ENCODE measurements at places on chromosomes 6 and 20.

- DNase-seq = no peak
Observed at GRCh38 chr20:53269380-53269779, 297.2 kb downstream of the TSHZ2 start.

DNA sequence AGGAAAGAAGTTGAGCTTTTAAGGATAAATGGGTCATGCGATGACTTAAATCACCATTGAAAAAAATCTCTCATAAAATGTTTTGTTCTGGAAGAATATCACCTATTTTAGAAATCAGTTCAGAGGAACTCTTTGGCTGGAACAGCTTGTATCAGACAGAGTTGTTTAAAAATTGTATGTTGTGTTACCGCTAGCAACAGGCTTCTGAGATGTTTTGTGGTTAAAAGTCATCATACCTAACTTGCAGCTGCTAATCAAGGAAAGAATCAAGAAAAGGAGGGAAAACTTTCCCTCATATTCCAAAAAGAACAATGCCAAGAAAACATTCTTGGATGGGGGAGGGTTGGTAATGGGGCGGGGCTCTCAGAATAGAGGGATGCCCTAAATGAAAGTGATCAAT is 220.7 kb upstream of the CITED2 start:
- no peak for DNase-seq

- no peak for DNase-seq
Observed at GRCh38 chr6:147756891-147757290, 248.4 kb downstream of the SAMD5 start.

- no peak for DNase-seq
Observed at GRCh38 chr6:156846845-156847599, 69.8 kb downstream of the ARID1B start.

GRCh38 chr6:170345662-170346061 is 39.1 kb downstream of the FAM120B start:
- DNase-seq = no peak

DNA sequence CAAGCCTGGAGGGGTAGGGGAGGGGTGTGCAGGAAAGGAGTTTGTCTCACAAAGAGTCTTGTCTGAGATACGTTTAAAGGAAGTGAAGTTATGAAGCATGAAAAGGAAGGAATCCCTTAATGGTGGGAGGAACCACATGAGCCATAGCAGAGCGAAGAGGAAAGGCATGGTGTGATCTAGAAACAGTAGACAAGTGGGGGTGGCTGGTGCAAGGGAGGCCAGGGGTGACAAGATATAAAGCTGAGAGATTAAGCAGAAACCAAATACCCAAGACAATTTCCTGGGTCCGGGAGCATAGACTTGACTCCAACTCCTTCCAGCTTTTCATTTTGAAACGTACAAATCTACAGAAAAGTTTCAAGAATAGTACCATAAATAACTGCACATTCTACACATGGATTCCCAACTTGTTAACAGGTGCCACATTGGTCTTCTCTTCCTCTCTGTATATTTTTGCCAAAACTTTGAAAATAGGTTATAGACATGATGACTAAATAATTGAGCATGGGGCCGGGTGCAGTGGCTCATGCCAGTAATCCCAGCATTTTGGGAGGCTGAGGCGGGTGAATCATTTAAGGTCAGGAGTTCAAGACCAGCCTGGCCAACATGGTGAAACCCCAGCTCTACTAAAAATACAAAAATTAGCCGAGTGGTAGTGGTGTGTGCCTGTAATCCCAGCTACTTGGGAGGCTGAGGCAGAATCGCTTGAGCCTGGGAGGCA is 211.6 kb downstream of the SLC24A3 start:
- DNase-seq = no peak

GRCh38 chr20:38162878-38163875 is 1.9 kb downstream of the TGM2 start:
- no peak for DNase-seq

GRCh38 chr20:46172961-46173536 is 54.9 kb downstream of the CD40 start:
- DNase-seq = no peak

GRCh38 chr6:132952031-132952867 is 137.9 kb downstream of the RPS12 start:
- no peak for DNase-seq

DNA sequence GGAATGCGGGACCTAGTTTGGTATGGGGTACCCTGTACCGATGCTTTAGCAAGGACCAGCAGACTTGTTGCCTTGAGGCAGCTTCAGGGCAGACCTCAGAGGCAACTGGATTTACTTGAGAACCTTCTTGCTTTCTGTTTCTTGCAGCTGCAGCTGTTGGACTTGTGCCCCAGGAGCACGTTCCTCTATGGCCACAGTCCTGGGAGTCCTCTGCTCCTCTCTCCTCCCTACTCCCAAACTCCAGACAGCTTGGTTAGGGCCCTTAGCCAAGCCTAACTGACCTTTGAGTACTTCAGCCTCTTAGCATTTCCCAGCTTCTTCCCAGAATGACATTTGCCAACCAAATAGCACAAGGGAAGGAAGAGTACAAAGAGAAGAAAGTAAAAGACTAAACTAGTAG is 34.7 kb downstream of the GHRH start:
- DNase-seq = no peak

DNA sequence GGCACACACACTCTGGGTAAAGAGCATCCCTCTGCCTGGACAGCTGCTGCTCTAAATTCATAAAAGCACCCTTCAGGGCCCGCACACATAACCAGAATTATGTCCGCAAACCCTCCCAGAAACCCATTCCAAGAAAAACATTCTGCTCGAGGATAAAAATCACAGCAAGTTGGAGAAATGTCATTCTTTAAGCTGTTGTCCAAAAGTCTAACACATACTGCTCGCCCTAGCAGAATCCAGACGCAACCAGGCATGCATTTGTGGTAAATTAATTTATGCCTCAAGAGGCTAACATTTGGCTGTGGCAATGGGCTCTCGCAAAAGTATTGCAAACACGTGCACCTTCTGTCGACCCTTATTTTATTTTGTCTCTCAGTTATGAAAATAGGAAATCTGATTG is 116.1 kb upstream of the INSM1 start:
- no peak for DNase-seq

DNA sequence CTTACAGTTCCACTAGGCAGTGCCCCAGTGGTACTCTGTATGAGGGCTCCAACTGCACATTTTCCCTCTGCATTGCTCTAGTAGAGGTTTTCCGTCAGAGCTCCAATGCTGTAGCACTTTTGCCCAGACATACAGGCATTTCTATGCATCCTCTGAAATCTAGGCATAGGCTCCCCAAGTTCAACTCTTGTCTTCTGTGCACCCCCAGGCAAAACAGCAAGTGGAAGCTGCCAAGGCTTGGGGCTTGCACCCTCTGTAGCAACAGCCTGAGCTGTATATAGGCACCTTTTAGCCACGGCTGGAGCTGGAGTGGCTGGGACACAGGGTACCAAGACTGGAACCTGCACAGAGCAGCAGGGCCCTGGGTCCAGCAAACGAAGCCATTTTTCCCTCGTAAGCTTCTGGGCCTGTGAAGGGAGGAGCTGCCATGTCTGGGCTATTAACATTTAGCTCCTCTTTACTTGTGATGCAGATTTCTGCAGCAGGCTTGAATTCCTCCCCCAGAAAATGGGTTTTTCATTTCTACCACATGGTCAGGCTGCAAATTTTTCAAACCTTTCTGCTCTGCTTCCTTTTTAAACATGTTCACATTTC is 596.2 kb upstream of the ADGRB3 start:
- DNase-seq = no peak

DNA sequence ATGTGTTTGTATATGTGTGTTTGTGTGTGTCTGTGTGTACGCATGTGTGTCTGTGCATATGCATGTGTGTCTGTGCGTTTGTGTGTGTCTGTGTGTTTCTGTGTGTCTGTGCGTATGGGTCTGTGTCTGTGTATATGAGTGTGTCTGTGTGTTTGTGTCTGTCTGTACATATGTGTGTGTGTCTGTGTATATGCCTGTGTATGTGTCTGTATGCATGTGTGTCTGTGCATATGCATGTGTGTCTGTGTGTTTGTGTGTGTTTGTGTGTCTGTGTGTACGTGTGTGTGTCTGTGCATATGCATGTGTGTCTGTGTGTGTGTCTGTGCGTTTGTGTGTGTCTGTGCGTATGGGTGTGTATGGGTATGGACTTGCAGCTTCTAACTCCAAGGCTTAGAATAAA is 174.0 kb upstream of the NOX3 start:
- no peak for DNase-seq

DNA sequence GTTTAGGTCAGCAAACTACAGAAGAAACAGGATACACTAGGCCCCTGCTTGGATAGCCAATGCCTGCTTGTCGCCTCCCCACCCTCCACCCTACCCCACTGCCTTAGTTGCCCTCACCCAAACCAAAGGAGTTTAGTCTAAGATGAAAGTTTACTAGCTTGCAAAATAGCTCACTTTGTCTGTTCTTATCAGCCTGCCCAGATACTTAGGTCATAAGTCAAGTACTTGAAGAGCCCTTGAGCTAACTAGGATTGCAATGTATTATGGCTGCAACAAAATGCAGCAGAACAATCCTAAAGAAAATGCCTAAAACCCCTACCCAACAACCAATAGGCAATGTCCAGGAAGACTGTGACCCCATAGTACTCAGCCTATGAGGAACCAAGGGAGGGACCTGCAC is 7.3 kb upstream of the ENTPD6 start:
- no peak for DNase-seq

DNA sequence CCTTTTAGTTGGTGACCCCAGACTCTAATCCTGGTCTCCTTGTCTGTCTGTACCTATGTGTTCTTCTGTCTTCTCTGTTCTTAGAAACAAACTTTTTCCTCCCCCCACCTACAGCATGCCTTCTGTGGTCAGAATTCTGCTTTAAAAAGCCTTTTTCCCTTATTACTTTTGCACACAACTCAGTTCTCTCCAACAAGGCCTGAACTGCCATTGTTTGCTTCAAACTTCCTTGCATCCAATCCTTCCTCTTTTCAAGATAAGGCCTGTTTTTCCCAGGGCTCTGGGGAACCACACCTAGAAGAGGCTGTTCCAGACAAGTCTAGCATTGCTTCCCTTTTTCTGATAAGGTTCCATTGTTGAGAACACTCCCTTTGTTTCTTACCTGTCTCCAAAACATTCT is 22.2 kb upstream of the NCOA3 start:
- no peak for DNase-seq

DNA sequence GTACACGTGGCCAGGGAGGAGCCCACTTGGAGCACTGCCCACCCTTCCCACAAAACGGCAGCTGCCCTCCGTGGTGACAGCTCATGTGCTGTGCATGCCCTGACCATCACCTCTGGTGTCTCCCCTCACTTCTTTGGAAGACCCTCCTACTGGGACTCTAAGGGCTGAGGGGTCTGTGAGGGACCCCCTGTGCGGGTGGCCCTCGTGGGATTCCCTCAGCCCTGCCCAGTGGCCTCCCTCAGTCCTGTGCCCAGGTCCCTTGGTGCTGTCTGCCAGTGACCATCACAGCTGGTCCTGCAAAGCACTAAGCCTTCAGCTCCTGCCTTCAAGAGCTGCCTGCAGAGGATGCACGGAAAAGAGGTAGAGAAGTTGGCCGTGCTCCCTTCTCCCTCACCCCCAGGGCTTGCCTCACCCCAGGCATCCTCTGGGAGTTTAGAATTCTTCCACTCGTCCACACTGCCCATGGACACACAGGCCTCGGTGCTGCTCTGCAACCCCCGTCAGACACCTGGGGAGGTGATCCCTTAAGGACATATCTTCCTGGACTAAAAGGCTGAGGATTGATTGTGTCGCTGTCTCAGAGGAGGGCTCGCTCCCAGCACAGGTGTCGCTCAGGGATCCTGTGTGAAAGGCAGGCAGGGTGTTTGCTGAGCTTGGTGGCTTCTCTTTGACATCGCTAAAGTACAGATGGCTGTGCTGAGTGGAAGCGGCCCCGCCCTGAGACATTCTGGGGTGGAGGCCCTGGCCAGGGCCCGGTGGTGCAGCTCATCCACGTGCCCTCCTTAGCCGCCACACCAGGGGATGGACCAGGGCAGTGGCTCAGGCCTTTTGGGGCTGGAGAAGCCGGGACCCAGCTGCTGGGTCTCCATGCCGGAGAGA is 119.5 kb upstream of the FRMD1 start:
- no peak for DNase-seq

DNA sequence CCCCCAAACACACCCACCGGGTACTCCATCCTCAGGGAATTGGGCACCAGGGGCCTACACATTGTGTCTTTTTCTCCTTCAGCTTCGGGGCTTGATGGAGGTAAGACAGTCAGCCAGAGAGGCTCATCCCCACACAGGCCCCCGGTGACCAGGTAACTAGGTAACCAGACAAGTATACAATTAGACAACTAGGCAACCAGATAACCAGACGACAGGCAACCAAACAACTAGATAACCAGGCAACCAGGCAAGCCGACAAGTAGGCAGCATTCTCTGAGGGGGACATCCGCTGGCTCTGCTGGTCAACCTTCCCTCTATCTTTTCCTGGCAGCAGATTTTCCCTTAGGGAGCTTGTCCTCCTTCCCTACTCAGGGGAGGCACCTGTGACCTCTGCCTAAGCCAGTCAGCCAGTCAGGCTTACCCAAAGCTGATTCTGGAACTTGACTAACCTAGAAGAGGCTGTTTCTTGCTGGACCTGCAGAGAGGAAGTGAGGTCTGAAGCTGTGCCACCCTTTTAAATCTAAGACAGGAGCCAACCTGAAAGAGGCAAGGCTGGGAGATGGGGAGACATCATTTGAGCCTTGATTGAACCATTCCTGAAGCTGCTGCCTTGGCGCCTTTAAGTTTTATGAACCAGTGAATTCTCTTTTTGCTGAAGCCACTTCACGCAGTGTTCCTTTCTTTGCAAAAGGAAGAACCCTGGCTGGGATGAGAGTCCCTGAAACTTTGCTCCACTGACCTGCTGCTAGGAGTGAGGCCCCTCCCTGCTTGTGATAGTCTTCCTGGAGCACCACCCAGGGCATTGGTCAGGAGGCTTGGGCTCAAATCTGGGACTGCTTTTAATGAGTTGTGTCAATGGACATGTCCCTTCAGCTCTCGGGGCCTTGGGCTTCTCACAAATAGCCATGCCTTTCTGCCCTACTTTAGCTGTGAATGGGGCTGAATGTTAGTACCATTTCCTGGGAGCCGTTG is 96.4 kb upstream of the RNF24 start:
- DNase-seq = no peak
